HuH-7 (cell line): ENCODE measurements at places on chromosomes 3 and 15.

- peak; percentile 45 for DNase-seq
Measured at GRCh38 chr3:42300013-42300412, 34.0 kb upstream of the CCK start.

DNA sequence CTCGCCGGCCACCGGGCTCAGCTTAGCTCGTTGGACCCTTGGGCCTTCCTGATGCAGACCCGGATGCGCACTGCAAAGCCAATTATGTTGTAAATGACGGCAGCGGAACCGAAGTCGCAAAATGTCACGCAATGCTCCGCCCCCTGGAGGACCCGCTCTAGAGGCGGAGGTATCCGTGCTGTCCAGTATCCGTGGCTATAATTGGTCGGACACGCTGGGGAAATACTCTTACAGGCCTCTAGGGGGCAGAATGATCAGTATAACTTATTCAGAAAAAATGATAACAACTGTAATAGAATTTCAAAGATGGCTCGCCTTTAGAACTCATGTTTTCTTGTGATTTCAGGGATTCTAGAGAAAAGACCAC is at the start of gene PRR23B:
Gene PRR23B, minus strand, starts transcription at position 59 of the 367 bp plus-strand sequence. CDS start 265 bp downstream, outside the sequence.
- no peak for DNase-seq

DNA sequence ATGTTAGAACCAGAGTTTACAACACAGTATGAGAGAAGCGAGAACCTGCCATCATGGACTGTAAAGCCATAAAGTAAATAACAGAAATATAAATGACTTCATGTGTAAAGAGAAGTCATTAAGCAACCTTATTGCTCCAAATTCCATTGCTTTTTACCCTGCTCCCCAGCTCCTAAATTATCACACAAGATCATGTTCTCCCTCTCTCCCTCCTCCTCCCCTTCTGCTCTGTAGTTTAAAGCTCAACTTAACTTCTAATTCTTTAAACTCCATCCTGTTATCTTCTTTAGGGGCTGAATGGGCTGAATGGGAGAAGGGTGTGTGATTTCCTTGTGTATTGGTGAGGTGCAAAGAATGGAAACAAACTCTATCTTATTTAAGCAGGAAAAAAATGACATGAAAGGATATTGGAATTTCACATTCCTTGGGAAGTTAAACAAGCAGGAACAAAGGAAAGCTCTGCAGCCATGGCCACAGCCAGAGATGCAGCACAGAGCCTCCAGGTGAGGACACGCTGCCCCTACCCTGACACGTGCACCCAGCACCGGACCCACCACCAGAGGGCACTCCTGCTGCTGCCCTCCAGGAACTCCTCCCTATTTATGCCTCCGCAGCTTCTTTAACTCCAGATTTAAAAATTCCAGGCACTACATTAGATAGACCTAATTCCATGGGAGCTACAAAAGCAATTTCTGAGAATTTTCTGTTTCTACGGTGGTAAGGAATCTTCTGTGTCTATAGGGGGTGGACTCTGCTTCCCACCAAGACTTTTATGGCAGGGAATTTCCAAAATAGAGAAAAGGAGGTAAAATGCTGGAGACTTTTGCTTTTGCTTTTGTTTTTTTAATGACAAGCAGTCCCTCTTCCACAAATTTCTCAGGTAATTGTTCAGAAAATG is 76.9 kb upstream of the ABI3BP start:
- peak; percentile 61 for DNase-seq

GRCh38 chr15:83199288-83199687 is 8.3 kb downstream of the HDGFL3 start:
- DNase-seq = no peak

DNA sequence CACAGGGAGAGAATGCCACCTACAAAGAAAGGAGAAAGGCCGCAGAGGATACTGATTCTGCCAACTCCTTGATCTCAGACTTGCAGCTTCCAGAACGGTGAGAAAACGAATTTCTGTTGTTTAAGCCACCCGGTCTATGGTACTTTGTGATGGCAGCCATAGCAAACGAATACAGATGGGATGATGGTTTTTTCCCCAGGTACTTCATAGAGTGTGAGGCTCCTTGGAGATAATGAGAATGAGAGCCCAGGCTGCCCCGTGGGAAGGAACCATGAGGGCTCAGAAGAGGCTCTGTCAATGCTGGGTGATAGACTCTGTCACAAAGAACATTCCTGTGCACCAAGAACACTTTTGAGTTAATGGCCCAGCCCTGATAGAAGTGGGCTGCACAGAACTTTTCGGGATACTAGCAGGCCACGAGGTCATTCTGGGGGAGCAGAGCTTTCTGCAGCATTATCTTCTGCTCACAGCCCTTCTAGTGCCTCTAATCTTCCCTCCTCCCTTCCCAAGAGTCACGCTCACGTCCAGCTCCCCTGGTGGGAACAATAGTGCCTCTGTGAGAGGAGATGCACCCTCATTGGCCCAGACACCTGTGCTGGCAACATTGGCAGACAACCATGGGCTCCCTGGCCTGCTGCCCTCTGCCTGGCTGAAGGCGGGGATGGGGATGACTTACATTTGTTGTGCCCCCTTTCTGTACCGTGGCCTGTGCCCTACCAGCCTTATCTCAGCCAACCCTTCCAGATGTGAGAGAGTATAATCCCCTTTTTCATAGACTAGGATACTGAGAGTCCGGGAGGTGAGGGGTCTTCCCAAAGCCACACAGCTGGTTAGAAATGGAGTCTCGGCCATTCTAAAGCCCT is 5.2 kb upstream of the RLBP1 start:
- no peak for DNase-seq
